ENCODE measurements at places on chromosomes 1 and 21.

DNA sequence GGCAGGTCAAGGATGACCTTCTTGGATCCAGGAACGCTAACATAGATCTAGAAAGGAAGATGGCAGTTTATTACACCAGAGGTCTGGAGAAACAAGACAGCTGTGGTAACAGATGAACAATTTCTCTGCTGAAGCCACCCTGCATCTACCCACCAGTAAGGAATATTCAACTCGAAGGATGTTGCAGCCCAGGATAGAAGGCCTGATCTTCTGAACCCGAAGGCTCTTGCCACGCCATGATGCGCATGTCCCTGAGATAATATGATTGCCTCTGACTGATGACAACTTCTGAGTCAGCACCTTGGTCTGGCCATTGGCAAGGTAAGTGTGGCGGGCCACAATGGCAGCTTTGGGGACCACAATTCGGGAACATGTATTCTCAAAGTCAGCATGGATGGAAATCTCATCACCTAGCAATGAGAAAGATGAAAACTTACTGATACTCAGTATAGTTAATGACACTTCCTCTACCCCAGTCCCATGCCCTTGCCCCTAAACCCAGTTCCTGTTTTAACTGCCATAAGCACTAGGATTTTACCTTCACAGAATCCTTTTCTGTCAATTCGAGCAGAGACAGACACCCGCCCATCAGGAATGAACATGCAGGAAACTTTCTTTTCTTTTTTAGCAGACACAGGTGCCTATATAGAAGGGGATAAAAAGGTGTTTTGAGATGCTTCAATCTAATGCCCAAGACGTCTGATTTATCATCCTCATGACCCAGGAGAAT is 1.8 kb downstream of the TXNIP start:
- no peak for DNase-seq

- no peak for DNase-seq
These were observed 155.8 kb upstream of the EDN2 start for GRCh38 chr1:41640141-41640751.

GRCh38 chr1:156864796-156865195 is 4.1 kb downstream of the NTRK1 start:
- DNase-seq = no peak

DNA sequence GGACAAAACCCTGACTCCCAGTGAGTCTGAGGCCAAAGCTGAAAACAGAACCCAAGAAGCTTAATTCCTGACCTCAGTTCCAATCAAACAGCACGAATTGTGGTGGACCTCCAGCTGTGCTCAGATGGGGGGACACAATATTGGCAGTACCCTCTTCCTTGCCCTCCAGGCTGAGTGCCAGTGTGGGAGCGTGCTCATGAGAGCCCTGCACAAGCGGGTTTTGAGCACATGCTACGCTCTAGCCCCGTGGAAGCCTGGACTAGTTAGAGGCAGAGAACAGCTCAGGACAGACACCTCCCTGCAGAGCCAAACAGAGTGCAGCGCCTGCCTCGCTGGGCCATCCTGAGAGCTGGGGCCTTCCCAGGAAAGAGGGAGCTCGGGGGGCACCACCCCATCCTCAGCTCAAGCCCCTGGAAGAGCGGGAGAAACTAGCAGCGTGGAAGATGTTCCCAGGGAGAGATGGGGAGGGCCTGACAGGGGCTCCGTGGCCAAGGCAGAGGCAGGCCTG is 2.8 kb upstream of the SLC25A34 start:
- no peak for DNase-seq

- DNase-seq = no peak
These were observed 27.5 kb downstream of the SLX9 start for GRCh38 chr21:44967082-44968047.

DNA sequence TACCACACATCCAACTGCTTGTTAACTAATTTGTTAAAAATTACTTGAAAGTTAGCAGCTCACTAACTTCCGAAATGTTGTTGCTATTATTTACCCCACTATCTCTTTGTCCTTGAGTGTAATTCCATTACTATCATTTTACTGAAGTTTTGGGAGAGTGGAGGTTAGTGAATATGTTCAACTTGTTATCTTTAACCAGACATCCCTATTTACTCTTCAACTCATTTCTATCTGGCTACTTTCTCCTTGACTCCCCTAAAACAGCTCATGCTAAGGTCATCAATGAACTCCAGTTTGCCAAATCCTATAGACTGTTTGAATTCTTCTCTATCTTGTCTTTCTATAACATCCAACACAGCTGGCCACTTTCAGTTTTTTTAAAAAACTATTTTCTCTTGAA is 4.3 kb upstream of the C1orf116 start:
- no peak for DNase-seq

DNA sequence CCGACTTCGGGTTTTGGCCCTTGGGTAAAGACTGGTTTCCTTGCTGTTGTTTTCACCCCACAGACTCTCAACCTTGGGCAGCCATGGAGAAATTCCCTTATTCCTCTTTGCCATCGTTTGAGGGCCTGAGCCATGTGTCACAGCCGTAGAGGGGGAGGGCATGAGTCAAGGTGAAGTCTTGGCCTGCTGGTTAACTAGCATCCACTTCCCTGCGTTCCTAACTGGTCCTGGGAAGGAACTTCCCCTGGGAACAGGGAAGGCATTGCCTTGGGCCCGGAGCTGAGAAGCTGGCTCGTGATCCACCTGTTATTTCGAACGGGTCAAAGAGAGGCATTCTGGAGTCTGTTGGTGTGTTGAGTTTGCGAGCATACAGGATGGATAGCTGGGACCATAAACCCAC is 464.9 kb downstream of the CAMTA1 start:
- no peak for DNase-seq

GRCh38 chr1:17141441-17142197 is 22.4 kb upstream of the PADI2 start:
- no peak for DNase-seq

DNA sequence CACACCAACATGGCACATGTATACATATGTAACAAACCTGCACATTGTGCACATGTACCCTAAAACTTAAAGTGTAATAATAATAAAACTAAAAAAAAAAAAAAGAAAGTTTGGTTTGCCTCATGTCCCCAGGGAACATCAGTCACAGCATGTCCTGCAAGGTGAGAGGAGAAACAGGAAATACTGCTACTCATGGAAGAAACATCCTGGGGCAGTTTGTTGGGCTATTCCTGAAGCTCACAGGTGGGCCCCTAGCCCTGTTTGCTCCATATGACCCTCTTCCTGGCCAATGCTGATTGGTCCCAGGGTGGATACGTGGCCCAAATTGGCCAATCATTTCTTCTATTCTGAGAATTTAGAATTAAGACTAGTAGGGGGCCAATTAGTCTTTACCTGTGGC is 103.4 kb upstream of the ADAR start:
- DNase-seq = no peak

DNA sequence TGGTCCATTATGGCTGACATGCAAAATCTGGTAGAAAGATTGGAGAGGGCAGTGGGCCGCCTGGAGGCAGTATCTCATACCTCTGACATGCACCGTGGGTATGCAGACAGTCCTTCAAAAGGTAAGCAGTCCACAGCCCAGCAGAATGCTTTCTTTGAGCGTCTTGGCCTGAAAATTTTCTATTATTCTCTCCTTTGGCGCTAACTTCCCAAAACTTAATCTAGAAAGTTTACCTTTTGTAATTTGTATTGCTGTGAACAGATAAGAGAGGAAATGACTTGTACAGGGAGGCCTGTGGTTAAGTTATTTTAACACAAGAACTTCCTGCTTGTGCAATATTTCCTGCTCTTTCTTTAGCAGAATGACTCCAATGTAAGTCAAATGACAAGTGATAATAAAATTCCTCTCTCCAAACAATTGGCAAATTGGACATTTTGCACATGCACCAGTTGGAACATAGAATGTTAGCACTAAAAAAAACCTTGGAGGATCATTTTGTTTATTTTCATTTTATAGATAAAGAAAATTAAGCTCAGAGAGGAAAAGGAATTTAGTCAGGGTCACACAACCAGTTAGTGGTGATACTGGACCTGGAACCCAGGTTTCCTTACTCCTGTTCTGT is 18.9 kb downstream of the CAP1 start:
- DNase-seq = no peak

GRCh38 chr21:32206631-32207405 is 72.0 kb downstream of the MIS18A start:
- DNase-seq = no peak

- DNase-seq = no peak
These were observed 93.5 kb downstream of the TTLL7 start for GRCh38 chr1:83905315-83905907.

DNA sequence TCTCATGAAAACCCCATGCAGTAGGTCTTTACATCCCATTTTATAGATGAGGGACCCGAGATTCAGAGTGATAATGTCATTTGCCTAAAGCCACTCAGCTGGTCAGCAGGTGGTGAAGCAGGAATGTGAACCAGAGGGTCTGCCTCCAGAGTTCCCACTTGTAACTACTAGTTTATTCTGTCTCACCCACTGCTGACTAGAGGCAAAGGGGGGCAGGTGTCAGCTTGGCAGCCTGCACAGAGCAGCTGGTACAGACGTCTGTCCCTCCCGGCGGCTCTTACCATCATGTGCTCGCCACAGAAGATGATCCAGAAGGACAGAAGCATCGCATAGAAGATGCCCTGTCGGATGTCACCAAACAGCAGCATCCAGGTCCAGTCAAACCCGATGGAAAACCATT is 82.4 kb downstream of the WLS start:
- DNase-seq = no peak

- DNase-seq = no peak
These were observed 5.7 kb upstream of the CCT8 start for GRCh38 chr21:29078869-29079767.

DNA sequence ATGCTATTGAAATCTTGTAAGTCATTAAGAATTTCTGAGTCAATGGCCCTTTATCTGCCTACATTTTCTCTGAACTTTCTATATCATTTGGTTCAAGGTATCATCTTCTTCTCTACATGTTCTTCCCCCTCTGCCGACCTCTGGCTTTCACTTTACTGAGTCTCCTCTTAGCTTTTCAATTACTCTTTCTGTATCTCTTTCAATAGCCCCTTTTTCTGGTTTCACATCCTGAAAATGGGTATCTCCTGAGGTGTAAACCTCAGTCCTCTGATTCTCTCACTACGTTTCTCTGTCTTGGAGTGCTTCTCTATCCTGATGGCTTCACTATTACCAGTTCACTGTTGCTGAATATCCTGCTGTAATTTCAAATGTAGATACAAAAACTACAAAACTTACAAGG is 98.9 kb downstream of the LYST start:
- no peak for DNase-seq

GRCh38 chr1:158016651-158017335 is 23.3 kb downstream of the KIRREL1 start:
- no peak for DNase-seq

DNA sequence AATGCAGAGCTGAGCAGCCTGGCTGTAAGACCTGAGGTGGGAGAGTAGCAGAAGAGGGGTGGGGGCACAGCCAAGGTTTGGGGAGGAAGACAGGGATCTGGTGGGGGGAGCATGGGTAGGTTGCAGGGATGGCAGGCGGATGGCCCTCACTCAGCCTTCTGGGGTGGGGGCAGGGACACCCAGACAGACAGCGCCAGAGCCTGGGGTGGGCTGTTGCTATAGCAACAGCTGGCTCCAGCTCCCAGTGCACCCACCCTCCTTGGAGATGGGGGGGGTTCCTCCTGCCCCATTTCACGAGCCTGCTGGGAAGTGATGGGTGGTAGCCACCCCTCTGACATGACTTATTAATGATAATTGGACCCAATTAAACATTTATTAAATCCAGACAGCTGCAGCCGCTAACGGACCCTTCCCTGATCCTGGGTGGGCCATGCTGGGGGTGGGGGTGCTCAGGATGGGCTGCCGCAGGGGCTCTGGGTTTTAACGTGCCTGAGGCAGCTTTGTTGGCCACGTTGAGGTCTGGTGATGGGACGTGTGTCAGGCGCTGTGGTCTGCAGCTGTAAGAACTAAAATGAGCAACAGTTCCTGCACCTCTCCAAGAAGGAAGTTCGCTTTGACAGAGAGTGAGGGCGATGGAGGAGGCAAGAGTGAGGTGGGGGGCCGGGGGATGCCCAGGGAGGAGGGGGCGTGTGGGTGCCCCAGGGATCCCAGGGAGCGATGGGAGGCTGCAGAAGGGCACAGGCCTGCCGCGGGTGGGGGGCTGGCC is 19.4 kb downstream of the AGRN start:
- DNase-seq = no peak

- no peak for DNase-seq
These were observed 5.6 kb upstream of the ERO1B start for GRCh38 chr1:236287356-236287755.

DNA sequence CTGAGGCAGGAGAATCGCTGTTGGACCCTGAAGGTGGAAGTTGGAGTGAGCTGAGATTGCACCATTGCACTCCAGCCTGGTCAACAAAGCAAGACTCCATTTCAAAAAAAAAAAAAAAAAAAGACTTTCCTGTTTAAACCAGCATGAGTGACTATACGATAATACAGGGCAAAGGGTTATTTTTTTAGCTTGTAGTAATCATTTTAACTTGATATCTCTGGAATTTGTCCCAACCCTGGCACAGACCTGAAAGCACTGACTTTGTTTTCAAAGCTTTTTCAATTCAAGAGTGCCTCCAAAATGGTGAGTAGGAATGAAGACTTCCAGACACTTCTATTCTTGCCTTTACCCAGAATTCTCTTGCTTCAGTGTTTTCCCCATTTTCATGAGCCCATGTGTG is 4.4 kb upstream of the TMCO2 start:
- DNase-seq = no peak

DNA sequence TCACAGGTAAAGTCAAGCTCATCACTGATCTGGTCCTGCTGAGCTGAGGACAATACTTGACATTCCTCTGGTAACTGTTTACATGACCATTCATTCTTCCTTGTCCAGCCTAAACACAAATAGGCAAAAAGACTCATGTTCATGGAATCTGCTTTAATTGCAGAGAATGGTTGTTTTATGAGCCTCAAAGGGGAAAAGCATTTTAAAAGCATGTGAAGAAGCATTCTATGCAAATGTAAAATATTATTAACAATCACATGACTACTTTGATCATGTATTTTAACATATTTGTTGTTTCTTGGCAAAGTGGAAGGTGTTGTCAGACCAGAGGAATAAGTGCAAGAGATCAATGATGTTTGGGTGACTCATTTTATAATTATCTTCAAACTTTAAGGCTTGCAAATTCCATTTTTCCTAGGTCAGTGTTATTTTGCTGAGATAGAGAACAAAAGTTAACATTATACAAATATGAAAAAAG is 133.7 kb downstream of the RUNX1 start:
- DNase-seq = no peak

- DNase-seq = no peak
These were observed 22.4 kb upstream of the ARHGAP29 start for GRCh38 chr1:94259635-94260289.

- no peak for DNase-seq
These were observed 5.0 kb downstream of the CHRNB2 start for GRCh38 chr1:154572468-154573167.

- no peak for DNase-seq
These were observed 74.0 kb upstream of the DEPDC1 start for GRCh38 chr1:68570871-68571270.

- no peak for DNase-seq
These were observed 37.3 kb upstream of the LBR start for GRCh38 chr1:225464851-225465792.

All from esophagus squamous epithelium (tissue), 5 donors.